ENCODE measurements at places on chromosomes 1 and 21.
A peak's percentile ranks its signal among the peaks of the same experiment; 100 is the strongest.

DNA sequence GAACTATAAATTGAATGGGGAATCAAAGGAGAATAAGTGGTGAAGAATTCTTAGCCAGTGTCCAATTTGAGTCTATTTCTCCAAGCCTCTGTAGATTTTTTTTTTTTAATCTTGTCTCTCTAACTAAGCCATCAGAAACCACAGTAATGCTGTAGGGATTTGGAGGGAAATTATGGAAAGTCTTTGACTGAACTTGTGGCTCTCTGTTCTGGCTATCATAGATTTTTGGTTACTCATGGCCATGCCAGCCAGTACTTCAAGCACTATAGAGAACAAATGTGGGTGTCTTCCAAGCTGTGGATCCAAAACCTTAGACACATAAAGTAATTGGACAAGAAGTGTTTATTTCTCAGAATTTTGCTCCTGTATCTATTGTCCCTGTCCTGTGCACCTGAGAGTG, 147.9 kb downstream of the LRRC40 start:
- no peak for DNase-seq

DNA sequence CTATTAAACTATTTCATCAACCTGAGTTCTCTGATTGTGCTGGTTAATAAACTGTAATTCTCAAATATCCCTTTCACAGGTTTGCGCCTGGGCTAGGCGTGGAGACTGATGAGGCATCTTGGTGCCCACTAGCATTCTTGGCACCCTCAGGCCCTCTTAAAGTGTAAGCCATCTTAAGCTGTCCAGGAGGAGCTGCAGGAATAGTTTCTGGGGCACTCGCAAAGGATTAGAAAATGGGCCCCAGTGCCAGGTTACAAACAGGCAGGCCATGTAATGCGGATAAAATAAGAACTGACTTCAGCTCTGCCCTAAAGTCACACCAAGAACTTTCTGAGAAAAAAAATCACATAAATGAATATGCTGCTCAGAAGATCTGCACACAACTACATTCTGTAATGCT, 1.1 kb downstream of the CASQ2 start:
- no peak for DNase-seq

DNA sequence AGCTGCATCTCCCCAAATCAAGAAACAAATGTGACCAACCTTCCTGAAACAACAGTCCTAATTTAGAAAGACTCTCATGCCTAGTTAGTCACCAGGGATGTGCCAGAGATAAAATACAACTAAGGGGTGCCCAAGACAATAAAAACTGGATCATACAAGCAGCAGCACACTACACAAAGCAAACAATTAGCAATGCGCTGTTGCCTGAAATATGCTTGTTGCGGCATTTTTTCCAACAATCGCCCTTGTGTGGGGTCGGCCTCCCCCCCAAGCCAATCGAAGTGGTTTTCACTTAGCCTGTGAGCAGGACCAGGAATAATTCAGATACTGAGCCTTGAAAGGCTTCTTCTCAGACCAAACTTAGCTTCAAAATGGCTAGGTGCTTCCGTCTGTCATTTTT, 1.4 kb upstream of the STMN1 start:
- no peak for DNase-seq

GRCh38 chr1:204744107-204744779, 58.7 kb upstream of the LRRN2 start:
- no peak for DNase-seq

- DNase-seq: no peak
Observed at GRCh38 chr1:212440419-212440818, 7.7 kb downstream of the NENF start.

DNA sequence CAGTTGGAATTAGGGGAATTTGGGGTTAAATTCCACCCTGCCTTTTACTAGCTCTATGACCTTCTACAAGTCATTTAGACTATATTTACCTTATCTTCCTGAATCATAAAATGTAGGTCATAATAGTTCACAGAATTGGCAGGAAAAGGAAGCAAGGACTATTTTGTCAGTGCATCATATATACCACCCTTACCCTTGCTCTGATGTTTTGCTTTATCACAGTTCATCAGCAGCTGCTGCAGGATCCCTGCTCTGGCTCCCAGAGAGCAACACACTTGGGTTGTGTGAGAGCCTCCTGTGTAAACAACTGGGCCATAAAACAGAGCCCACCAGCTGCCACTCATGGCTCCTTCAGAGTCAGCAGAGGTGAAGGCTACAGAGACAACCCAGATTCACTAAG, 631.6 kb upstream of the CAMK1G start:
- no peak for DNase-seq

- no peak for DNase-seq
Observed at GRCh38 chr1:82392946-82393345, 592.2 kb downstream of the ADGRL2 start.

DNA sequence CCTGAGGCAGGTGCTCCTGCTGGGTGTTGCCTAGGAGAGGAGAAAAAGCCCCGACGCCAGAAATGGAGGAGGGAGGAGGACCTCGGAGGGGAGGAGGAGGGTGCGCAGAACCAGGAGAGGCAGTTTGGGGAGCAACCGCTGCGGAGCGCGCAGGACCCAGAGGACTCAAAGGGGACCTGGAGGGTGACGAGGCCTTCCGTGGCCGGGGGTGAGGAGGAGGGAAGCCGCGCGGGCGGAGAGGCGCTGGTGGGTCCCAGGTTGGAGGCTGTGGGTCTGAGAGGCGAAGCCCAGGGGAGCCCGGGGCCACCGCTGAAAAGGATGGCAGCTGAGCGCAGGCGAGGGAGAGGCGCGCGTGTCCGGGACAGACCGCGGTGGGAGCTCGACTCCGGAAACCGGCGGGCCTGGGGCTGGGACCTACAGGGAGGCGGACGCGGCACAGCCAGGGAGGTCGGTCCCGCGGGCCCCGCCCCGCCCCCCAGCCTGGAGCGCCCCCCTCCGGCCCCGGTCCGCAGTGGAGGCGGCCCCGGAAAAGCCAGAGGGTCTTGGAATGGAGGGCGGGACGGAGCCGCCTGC, 15.1 kb downstream of the RNF223 start:
- no peak for DNase-seq

DNA sequence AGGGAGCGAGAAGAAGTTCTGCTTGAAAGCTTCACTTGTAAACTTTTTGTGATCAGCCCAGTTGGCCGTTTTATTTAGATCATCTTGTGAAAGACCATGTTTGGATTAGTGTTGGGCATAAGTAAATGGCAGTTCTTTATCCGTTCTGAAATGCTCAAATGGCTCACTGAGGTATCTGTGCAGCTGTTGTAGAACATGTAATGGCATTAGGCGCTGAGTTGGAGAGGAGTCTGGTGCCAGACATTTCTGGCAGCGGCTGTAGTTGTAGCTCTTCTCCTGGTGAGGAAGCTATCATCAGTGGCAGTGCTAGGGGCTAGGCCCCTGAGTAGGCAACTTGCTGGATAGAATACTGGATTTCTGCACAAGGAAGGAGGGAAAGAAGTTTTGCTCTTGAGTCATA, 321.6 kb downstream of the LMO4 start:
- no peak for DNase-seq

- DNase-seq: peak; percentile 3
Observed at GRCh38 chr1:81305997-81306452, 494.7 kb upstream of the ADGRL2 start.

DNA sequence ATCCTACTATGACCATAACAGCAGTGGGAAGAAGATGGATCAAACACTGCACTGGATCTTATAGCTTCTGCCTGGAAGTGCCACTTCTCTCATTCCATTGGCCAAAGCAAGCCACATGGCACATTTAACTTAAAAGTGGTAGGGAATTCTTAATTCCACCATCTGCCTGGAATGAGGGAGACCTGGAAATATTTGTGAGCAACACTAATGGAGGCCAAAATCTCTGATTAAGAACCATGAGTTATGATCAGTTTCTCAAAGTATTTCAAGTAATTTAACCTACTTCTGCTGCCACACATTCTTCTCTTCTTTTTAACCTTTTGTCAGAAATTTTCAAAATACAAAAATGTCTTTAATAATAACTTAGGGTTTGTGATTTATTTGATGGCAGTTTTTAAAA, 154.0 kb upstream of the C1orf87 start:
- no peak for DNase-seq

- no peak for DNase-seq
Observed at GRCh38 chr1:110594456-110595352, 11.5 kb downstream of the KCNA2 start.

DNA sequence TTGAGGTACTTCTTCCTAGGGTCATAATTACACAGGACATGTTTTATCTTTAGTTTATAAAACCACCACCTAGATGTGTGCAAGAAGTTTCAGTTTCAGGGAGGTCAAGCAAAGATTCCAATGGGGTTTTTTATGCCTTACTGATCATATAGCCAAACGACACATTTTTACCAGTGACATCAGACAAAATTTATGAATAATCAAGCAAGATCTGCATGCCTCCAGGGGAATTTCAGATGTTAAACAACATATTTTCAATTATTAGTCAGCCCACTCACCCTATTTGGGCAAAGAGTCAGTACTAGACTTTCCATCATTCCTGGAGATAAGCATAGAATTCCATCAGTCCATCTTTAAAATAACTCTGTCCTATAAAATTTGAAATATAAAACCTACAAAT, 867.4 kb downstream of the KCNT2 start:
- no peak for DNase-seq

- no peak for DNase-seq
Observed at GRCh38 chr21:29650523-29651022, 289.2 kb downstream of the GRIK1 start.

GRCh38 chr1:111452581-111452980, 3.3 kb downstream of the ATP5PB start:
- no peak for DNase-seq

DNA sequence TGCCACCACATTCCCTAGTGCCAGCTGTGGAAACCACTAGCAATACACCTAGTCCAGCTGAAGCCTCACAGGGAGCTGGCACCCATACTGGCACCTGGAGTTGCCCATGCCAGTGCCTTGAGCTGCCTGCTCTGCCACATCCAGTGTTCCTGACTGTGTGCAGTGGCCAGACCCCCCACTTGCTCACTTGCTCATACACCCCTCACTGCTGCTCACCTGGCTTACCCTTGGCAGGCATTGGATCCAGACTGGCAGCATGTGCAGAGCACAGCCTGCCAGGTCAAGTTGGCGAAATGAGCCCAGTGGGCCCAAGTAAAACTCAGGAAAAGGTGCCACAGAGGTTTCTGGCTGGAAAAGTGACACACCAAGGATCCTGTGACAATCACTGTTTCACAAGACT, 1618.6 kb upstream of the PRMT6 start:
- DNase-seq: no peak

All from HFF-Myc (cell line).